ENCODE measurements at places on chromosomes 5 and 9.

DNA sequence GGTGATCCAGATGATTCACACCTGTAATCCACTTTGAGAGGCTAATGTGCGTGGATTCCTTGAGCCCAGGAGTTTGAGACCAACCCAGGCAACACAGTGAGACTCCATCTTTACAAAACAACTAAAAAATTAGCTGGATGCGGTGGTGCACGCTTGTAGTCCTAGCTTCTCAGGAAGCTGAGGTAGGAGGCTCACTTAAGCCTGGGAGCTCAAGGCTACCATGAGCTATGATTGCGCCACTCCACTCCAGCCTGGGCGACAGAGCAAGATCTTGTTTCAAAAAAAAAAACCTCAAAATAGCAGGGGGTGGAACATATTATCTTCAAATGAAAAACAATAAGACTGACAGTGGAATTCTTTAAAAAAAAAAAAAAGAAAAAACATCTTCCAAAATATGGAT is 59.0 kb downstream of the PCDHGC5 start:
- DNase-seq, result no peak

DNA sequence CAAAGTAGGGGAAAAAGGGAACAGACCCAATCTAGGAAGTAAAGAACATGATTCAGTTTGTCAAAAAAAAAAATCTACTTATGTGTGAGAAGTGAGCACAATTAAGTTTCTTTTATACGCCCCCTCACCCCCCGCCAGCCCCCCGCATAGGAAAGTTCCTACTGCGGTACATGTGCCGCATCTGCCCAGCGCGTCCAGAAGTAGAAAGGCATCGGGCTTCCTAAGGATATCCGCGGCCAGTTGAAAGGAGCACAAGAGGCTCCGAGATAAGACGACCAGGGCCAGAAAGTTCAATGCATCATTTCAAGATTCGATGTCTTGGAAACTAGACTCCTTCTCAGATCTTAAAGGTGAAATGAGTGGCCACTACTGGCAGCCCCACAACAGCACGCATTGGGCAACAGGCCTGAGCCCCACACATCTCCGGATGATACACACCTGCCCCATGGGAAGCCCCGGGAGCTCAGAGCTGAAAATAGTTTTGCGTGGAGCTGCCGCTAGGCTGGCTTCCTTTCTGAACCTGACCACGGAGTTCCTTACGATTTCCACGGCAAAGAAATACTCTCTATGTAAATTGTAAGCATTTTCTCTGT is 203.9 kb downstream of the RAB3C start:
- no peak for DNase-seq

DNA sequence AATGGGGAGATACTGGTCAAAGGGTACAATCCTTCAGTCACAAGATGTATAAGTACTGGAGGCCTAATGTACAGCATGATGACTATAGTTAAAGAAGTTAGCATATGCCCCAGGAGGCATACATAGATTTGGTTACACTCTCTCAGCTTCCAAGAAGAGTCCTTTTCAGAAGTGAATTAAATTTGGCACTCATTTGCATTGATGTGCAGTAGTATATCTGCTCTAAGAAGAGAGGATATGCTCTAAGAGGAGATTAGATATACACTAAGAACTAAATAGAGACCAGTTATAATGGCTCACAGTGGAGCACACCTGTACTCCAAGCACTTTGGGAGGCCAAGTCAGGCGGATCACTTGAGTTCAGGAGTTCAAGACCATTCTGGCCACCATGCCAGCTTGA is 139.5 kb upstream of the MINAR2 start:
- DNase-seq, result no peak

DNA sequence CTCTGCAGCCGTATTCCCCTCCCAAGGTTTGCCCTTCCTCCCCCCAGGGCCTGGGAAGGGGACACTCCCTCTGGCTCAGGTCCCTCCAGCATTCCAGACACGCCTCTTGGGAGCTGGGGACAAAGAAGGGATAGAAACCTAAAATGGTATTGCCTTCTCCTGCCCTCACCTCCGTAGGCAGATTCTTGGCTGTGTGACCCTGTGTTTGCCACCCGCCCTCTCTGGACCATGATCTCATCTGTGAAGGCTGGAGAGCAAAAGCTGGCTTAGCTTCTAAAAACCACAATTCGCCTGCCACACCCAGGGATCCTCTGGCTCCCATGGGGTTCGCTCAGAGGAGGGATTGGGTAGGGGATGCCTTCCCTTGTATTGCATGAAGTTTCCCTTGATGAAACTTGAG is 7.7 kb downstream of the AQP3 start:
- DNase-seq, result no peak

- no peak for DNase-seq
Observed at GRCh38 chr5:181215997-181216989, 6.8 kb upstream of the TRIM41 start.

DNA sequence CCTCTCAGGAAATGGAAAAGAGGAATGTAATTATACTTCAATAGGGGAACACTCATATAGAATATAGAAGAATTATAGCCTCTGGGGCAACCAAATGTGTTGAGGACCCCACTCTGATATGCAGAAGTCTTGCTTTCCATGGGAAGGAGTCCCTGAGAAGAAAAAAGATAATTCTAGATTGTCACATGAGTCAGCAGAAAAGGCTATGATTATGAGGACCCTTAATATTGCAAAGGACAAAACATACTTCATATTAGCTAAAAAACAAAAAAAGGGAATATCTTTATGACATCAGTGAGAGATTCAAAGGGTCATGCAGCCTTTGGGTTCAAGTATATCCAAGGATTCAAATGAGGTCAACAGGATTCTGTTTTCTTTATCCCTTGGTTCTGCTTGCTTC is 119.5 kb downstream of the PIK3R1 start:
- DNase-seq, result no peak

GRCh38 chr9:133683586-133684120 is 47.5 kb downstream of the DBH start:
- DNase-seq, result no peak

DNA sequence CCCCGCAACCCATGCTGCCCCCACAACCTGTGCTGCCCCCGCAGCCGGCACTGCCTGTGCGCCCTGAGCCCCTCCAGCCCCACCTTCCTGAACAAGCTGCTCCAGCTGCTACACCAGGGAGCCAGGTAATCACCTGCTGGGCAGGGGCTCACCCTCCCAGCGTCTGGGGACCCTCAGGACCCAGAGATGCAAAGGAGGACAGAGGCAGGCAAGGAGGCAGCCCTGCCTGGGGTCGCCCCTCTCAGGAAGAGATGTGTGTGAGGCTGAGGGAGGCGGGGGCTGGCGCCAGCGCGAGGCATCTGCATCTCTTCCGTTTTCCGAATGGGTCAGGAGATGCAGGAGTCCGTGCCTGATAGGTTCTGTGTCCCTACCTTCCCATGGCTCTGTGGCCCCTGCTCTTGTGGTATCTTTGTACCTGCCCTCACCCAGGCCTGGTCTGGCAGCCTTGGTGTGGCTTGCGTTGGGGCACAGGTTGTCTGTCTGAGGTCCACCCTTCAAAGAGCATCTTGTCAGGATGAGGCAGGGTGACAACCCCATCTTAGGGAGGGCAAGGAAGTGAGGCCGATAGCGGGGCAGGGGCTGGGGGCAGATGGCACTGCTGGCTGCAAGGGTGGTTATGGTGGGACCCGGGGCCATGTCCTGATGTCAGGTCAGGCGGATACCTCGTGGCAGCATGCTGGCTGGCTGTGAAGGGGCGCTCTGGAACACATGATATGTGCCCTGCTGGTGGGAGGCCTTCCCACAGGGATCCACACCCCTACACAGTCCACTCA is 75.7 kb downstream of the WNK2 start:
- no peak for DNase-seq

- peak; percentile 56 for DNase-seq
Observed at GRCh38 chr5:18465833-18466681, 831.8 kb downstream of the TAF11L14 start.

- no peak for DNase-seq
Observed at GRCh38 chr9:69173497-69173890, 583 bp upstream of the TJP2 start.

GRCh38 chr9:136520053-136520540 is 25.8 kb downstream of the NOTCH1 start:
- no peak for DNase-seq

- no peak for DNase-seq
Observed at GRCh38 chr5:156883316-156883875, 33.3 kb downstream of the PPP1R2B start.

DNA sequence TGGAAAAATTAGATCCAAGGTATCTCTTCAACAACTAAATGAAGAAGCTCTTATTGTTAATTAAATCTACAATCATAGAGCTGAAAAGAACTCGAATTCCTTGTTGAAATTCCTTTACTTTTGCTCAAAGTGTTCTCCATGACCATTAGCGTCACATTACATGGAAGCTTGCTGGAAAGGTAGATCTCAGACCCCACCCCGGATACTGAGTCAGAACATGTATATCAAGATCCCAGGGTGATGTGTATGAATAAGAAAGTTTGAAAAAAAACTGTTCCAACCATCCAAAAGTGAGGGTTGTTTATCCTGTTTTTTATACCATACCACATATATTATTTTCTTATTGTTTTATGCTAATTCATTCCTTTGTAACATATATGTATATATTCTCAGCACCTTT is 237.1 kb upstream of the PUM3 start:
- DNase-seq, result no peak
